ENCODE measurements at places on chromosomes 1 and 21. TPM values are rescaled to one million over a fixed set of nuclear protein-coding genes. Genes with fewer than 3 reads are reported as not detected.
A peak's percentile ranks its signal among the peaks of the same experiment; 100 is the strongest.

GRCh38 chr1:200556002-200556401, 64.5 kb downstream of the KIF14 start:
- no peak overlapping the region for H3K4me3 ChIP-seq
- no peak overlapping the region for H3K27ac ChIP-seq
- peaks cover 1% of the 10 kb centered on the region for H3K4me1 ChIP-seq
- H3K27me3 ChIP-seq: no peaks in the 10 kb centered on the region
- no peak for DNase-seq

Gene FCRL6
- total RNA-seq: not detected

DNA sequence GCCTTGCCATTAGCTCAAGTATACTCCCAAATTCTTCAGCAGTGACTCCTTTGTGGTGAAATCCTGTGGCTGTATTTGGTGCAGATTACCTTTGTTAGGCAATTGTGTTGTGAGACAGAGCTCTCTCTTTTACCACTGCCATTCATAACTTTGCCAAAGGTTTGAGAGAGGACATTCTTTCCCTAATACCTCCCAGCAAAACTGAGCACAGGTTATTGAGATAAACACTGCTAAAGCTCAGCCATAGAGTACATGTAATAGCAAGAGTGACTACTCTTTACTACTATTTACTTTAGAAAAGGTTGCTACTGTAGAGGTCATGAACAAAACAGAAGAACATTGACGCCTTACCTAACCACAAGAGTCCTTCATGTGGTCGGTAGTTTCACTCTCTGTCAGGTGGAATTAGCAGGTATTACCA, 514.0 kb upstream of the ADAMTS5 start:
- H3K4me3 ChIP-seq: no peak overlapping the region
- H3K27ac ChIP-seq: no peak overlapping the region
- no peaks in the 10 kb centered on the region for H3K27me3 ChIP-seq
- peak; percentile 37 for DNase-seq
- peaks cover 28% of the 10 kb centered on the region for H3K4me1 ChIP-seq
- no peaks in the 10 kb centered on the region for H3K36me3 ChIP-seq

- no peak for DNase-seq
- H3K27me3 ChIP-seq: peaks cover 2% of the 10 kb centered on the region
- H3K4me1 ChIP-seq: peaks cover 57% of the 10 kb centered on the region
- H3K27ac ChIP-seq: no peak overlapping the region
Measured at GRCh38 chr1:235734335-235734734, 84.8 kb upstream of the GNG4 start.

Gene SH2D5
- 15.9 TPM for total RNA-seq

GRCh38 chr1:206685769-206686477, 1.2 kb downstream of the MAPKAPK2 start:
- peaks cover 12% of the 10 kb centered on the region for H3K27me3 ChIP-seq
- peaks cover 51% of the 10 kb centered on the region for H3K4me1 ChIP-seq
- peak overlapping the region; percentile 100 for H3K4me3 ChIP-seq
- peak; percentile 80 for DNase-seq

GRCh38 chr1:240244968-240245628, 153.4 kb downstream of the FMN2 start:
- peaks cover 13% of the 10 kb centered on the region for H3K27me3 ChIP-seq
- peak overlapping the region; percentile 92 for H3K27ac ChIP-seq
- DNase-seq: peak; percentile 92
- peaks cover 91% of the 10 kb centered on the region for H3K4me1 ChIP-seq
- peak overlapping the region; percentile 72 for H3K4me3 ChIP-seq

- H3K36me3 ChIP-seq: no peaks in the 10 kb centered on the region
- no peak overlapping the region for H3K27ac ChIP-seq
- no peak for DNase-seq
- H3K4me3 ChIP-seq: no peak overlapping the region
- no peaks in the 10 kb centered on the region for H3K27me3 ChIP-seq
- peaks cover 21% of the 10 kb centered on the region for H3K4me1 ChIP-seq
Measured at GRCh38 chr21:40567501-40567900, 279.5 kb downstream of the DSCAM start.

Gene TCHH
- not detected for total RNA-seq

GRCh38 chr21:31493350-31493880, 149.4 kb upstream of the TIAM1 start:
- H3K4me1 ChIP-seq: no peaks in the 10 kb centered on the region
- peaks cover 2% of the 10 kb centered on the region for H3K27me3 ChIP-seq
- no peak for DNase-seq
- H3K4me3 ChIP-seq: no peak overlapping the region
- H3K36me3 ChIP-seq: no peaks in the 10 kb centered on the region

- no peak for DNase-seq
- H3K27me3 ChIP-seq: peaks cover 2% of the 10 kb centered on the region
- no peaks in the 10 kb centered on the region for H3K4me1 ChIP-seq
- H3K4me3 ChIP-seq: no peak overlapping the region
Measured at GRCh38 chr1:66041654-66042053, 249.0 kb downstream of the PDE4B start.

- peaks cover 4% of the 10 kb centered on the region for H3K27me3 ChIP-seq
- H3K27ac ChIP-seq: peak overlapping the region; percentile 73
- H3K4me3 ChIP-seq: no peak overlapping the region
- no peak for DNase-seq
- H3K36me3 ChIP-seq: no peaks in the 10 kb centered on the region
- H3K4me1 ChIP-seq: peaks cover 40% of the 10 kb centered on the region
Measured at GRCh38 chr1:41493626-41494350, 9.3 kb upstream of the EDN2 start.

DNA sequence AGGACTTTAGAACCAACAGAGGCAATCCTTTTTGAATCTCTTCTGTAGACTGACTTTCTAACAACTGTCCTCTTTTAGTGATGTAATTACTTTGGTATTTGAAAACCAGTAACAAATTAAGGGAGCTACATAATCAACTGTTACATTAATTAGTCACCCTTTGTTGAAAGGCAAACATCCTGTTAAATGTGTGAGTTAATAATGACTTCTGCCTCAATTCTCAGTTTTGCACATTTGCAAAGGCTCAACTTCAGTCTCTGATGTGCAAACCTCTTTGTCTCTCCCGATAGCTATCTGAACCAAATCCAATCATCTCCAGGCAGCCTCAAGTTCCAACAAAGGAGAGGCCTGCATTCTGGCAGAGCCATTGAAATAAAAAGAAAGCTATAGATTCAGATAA, 135.4 kb upstream of the C8B start:
- H3K27me3 ChIP-seq: peaks cover 4% of the 10 kb centered on the region
- H3K27ac ChIP-seq: no peak overlapping the region

GRCh38 chr1:88126467-88126866, 557.6 kb upstream of the PKN2 start:
- no peak overlapping the region for H3K27ac ChIP-seq
- H3K4me1 ChIP-seq: no peaks in the 10 kb centered on the region
- peaks cover 1% of the 10 kb centered on the region for H3K27me3 ChIP-seq
- no peak overlapping the region for H3K4me3 ChIP-seq
- DNase-seq: no peak

- peak; percentile 6 for DNase-seq
- no peaks in the 10 kb centered on the region for H3K36me3 ChIP-seq
- H3K27me3 ChIP-seq: no peaks in the 10 kb centered on the region
- H3K4me1 ChIP-seq: peaks cover 29% of the 10 kb centered on the region
- peak overlapping the region; percentile 91 for H3K4me3 ChIP-seq
- H3K27ac ChIP-seq: peak overlapping the region; percentile 90
Measured at GRCh38 chr1:84078108-84078841, 65.8 kb upstream of the PRKACB start.

DNA sequence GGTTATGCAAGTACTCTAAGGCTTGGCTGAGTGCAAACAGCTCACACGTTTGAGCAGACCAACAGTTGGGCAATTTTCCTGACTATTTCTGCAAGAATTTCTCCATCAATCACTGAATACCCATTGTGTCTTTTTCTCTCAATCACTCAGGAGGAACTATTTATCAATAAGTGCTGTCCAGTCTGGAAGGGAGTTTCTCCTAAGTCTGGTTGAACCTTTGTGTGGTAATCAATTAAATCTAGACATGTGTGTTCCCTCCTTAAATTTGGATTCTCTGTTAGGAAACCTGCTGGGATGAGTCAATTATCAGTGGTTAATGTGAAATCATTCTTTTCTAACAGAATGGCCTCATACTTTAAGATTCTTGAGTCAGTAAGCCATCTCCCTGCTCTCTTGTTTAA, 6.8 kb upstream of the AADACL3 start:
- no peaks in the 10 kb centered on the region for H3K4me1 ChIP-seq
- 0 out of 2 replicates have a peak, but pooled peaks cover 1% of the 10 kb centered on the region for H3K27me3 ChIP-seq
- H3K4me3 ChIP-seq: no peak overlapping the region

DNA sequence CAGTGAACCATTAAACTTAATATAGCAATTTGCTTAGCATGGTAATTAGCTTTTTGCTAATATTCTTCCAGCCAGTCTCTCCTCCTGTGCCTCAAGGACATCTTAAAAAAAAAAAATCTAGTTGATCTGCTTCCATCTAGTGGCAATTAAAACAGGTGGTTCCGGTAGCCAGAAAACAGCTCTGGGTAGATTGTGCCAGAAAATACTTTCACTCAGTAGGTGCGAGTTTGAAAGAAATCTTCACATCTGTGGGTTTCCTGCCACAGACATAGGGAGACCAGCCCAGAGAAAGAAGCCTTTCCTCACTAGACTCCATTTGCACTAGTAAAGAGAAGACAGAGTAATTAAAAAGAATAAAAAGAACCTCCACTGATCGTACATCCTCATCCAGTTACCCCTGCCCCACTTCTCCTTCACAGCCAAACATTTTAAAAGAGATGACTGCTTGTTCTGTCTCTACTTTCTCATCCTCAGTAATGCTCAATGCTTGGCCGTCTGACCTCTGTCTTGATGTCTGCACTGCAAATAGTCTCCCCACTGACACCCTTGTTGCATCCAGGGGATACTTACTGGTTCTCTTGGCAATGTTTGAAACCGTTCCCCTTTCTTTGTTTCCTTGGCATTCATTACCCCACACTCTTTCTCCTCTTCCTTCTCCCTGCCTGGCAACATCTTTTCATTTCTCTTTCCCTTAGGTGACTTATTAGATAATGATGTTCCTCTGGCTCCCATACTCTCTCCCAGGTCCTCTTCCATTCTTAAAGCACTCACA, 16.9 kb downstream of the SELL start:
- H3K4me3 ChIP-seq: no peak overlapping the region
- peaks cover 4% of the 10 kb centered on the region for H3K27me3 ChIP-seq
- no peak for DNase-seq
- no peaks in the 10 kb centered on the region for H3K4me1 ChIP-seq
- no peak overlapping the region for H3K27ac ChIP-seq
- H3K36me3 ChIP-seq: no peaks in the 10 kb centered on the region

- H3K36me3 ChIP-seq: no peaks in the 10 kb centered on the region
- DNase-seq: no peak
- peaks cover 1% of the 10 kb centered on the region for H3K27me3 ChIP-seq
- H3K27ac ChIP-seq: no peak overlapping the region
Measured at GRCh38 chr1:221162939-221163338, 283.7 kb downstream of the HLX start.

DNA sequence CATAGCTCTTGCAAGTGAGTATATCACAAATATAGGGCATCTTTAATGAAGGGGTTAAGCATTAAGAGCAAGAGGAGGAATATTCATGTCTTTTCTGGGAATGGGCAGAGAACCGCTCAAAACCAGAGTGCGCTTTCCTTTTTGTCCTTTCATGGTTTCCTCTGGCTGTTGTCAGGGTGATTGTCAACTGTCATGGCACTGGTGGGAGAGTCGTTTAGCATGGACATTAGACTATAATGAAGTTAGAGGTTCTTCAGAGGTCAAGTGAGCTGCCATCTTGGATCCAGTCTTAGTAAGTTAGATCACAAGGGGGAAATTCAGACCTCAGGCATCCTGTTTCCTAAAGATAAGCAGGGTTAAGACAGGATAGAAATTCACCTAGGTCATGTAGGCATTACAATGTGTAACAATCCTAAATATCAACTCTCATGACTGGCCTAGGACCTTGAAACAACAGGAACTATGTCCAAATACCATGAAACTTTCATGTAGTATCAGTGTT, 12.1 kb upstream of the COA6 start:
- no peaks in the 10 kb centered on the region for H3K36me3 ChIP-seq
- H3K27me3 ChIP-seq: peaks cover 11% of the 10 kb centered on the region
- no peak for DNase-seq
- no peak overlapping the region for H3K4me3 ChIP-seq

GRCh38 chr1:228185641-228185965, 20.0 kb downstream of the IBA57 start:
- H3K36me3 ChIP-seq: peaks cover 7% of the 10 kb centered on the region
- no peaks in the 10 kb centered on the region for H3K4me1 ChIP-seq
- no peak overlapping the region for H3K27ac ChIP-seq
- peaks cover 3% of the 10 kb centered on the region for H3K27me3 ChIP-seq
- no peak overlapping the region for H3K4me3 ChIP-seq
- DNase-seq: no peak

DNA sequence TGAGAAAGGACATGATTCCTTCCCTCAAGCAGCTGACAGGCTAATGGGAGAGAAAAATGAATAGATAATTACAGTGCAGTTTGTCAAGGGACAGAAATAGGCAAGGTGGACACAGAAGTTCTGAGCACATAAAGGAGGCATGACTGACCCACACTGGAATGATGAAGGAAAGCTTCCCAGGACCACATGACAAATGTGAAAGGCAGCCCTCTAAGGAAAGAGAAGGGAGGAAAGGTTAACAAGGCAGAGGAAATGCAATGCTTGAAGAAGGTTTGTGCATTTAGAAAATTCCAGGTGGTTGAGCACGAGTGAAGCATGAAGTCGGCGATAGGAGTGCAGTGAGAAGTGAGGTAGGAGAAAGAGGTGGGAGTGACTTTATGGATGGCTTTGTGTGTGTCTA, 37.4 kb downstream of the LAMC2 start:
- peaks cover 33% of the 10 kb centered on the region for H3K4me1 ChIP-seq
- H3K36me3 ChIP-seq: no peaks in the 10 kb centered on the region
- peak; percentile 50 for DNase-seq
- 0 out of 2 replicates have a peak, but pooled peaks cover 1% of the 10 kb centered on the region for H3K27me3 ChIP-seq

Gene S100B
- not detected for total RNA-seq

Gene TINAGL1
- total RNA-seq: 2.0 TPM

Gene TRABD2B
- total RNA-seq: not detected

Gene GLIS1
- 1.2 TPM for total RNA-seq

- H3K36me3 ChIP-seq: 0 out of 2 replicates have a peak, but pooled peaks cover 4% of the 10 kb centered on the region
- no peak for DNase-seq
- H3K4me1 ChIP-seq: no peaks in the 10 kb centered on the region
Measured at GRCh38 chr1:3193811-3194210, 124.8 kb downstream of the PRDM16 start.

DNA sequence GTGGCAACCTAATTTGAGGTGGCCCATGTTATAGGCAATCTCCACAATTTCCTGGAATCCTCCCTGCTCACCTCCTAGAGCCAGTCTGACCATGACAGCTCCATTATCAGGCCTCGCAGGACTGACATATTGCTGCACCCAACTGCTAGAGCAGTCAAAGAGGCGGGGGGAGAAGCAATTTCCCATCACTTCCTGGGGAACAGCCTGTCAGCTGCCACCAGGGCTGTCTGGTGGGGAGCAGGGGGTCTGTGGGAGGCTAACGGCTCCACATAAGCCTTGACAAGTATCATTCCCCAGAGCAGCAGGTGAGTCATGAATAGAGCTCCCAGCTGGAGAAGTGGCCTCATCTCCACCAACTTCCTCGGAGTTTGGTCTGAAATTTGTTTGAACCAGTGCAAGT, 322.9 kb downstream of the MATN1 start:
- H3K27me3 ChIP-seq: peaks cover 36% of the 10 kb centered on the region
- H3K36me3 ChIP-seq: no peaks in the 10 kb centered on the region
- H3K4me3 ChIP-seq: no peak overlapping the region
- H3K4me1 ChIP-seq: no peaks in the 10 kb centered on the region

Gene S100A7A
- not detected for total RNA-seq

- no peak overlapping the region for H3K4me3 ChIP-seq
- H3K27me3 ChIP-seq: peaks cover 2% of the 10 kb centered on the region
- no peaks in the 10 kb centered on the region for H3K36me3 ChIP-seq
- no peak for DNase-seq
- no peak overlapping the region for H3K27ac ChIP-seq
Measured at GRCh38 chr1:9658199-9658598, 6.7 kb downstream of the PIK3CD start.

Gene LRRC53
- total RNA-seq: not detected

Gene TDRD5
- not detected for total RNA-seq

Data from HFFc6 (cell line).